Ecto neural progenitor cell (in vitro differentiated cells): ENCODE measurements at places on chromosomes 4 and X.

DNA sequence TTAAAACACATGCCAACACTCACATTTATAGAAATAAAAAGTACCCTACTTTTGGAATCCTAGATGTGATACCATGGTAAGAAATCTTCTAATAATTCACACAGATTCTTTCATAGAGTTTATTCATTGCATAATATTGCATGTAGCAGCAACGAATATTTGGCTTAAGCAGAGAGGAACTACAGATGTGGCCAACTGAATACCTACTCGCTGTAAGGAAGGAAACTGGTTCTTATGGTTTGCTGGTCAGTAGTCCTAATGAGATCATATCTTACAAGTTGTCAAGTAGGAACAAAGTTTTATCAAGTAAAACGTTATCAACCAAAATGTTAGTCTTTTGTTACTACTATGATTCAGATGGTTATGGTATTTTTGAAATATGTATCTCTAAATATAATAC lies 996.1 kb downstream of the PDHA2 start:
- DNase-seq, result no peak

- no peak for DNase-seq
These were observed 24.4 kb downstream of the CFAP99 start for GRCh38 chr4:2443061-2443730.

DNA sequence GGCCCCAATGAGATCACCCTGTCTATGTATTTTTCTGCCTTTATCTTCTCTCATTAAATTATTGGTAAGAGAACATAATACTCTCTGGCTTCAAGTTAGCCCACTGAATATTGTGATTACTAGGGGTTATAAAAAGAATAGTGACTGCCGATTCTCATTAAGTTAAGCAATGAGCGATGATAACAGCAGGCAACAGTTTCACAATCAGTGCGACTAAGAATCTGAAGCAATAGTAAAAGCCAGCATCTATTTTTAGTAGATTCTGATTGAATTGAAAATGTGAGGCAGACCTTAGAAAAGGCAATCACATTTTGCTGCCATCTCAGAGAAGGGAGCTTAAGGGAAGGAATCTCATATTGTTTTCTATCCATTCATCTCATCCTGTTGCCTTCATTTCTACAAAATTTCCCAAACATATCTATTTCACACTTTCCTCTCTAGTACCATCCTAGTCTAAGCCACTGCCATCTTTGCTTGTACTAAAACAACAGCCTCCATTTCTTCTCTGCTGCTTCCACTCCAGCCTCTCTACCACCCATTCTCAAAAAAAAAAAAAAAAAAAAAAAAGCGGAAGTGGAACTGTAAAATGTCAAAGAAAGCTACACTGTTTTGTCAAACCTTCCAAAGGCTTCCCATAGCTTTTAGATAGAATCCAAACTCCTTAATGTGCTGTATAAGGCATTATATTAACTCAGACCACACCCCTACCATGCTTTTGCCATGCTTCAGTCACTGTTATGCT lies 17.4 kb downstream of the GABRA4 start:
- DNase-seq, result no peak

GRCh38 chrX:110759785-110760184 lies 35.8 kb downstream of the CHRDL1 start:
- DNase-seq, result no peak

- no peak for DNase-seq
These were observed 1036.2 kb upstream of the GRID2 start for GRCh38 chr4:91267543-91267942.

DNA sequence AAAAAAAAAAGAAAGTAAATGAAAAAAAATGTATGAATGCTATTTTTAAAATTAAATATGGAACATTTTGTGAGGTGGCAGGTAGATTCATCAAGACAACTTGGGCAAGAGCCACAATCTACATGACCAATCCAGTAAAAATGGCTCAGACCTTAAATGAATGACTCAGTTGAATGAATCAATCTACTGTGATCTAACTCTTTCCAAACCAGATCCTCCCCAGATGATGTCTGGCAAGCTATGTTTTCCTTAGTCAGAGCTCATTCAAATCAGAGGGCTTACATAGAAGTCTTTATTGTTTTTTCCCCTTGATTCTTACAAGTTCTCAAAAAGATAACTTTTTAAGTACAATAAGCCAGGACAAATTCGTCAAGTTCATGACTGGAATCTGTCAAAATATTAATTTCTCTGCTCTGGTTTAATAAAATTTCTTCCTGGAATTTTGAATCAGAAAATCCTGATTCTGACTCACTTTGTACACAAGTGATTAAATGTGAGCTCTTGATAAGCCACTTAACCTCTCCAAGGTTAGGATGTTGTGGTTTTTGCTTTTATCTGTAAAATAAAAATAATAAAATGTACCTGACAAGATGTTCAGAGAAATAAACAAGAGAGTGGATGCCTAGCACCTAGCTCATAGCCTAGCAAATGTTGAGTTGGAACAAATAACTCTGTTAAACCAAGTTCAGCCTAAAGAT lies 105.6 kb upstream of the SMIM31 start:
- no peak for DNase-seq

- DNase-seq, result no peak
These were observed 99.0 kb upstream of the OTUD4 start for GRCh38 chr4:145279122-145279960.

- DNase-seq, result no peak
These were observed 1956.7 kb downstream of the C4orf33 start for GRCh38 chr4:131052646-131053045.

DNA sequence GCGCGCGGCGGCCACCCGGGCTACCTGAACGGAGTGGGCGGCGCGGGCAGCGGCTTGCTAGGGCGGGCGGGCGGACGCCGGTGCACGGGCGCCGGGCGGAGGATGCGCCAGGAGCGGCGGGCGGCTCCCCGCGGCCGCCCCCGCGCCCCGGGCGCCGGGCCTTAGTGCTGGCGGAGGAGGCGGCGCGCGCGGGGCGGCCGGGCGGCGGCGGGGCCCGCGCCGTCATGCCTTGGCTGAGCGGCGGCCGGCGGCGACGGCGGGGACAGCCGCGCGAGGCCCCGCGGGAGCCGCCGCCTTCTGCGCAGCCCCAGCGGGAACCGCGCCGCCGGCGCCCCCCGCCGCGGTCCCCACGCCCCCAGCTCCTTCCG lies 48.2 kb downstream of the CLDN34 start:
- no peak for DNase-seq

GRCh38 chr4:60019180-60019579 lies 1180.9 kb upstream of the ADGRL3 start:
- DNase-seq, result no peak

DNA sequence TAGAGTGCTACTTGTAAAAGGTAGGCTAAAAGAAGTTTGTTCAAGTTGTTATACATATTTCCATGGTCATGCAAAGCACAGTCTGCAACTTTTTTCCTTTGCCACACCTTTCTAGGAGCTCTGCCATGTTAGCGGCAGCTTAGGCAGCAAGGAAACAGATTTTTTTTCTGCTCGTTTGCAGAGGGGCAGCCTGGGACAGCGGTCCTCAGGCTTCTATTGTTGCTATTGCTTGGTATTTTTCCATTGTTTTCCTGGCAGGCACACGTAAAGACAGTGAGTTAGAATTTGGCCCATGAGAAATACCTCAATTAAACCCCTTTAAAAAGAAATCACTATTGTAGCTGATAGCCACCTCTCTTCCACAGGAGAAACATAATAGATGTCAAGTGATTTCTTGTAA lies 391.4 kb downstream of the SH2D1A start:
- no peak for DNase-seq

DNA sequence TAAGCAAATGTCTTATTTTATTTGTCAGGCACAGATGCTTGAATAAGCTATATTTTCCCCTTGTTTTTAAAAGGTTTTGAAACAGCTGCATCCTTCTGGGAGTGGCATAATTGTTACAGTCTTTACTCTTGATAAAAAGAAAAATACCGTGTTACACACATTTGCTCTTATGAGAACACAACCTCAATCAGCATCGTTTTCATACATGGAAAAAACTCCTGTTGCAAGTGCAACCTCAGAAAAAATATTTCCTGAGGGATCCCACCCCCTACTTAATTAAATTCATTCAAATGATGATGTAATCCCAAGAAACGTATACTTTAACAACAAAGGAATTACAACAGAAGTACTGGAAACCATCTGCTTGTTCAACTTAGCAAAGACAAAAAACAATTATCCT lies 58.6 kb downstream of the SMAD1 start:
- DNase-seq, result no peak

- no peak for DNase-seq
These were observed 141.6 kb downstream of the KCNIP4 start for GRCh38 chr4:21806991-21807390.

- no peak for DNase-seq
These were observed 22.9 kb downstream of the CCDC149 start for GRCh38 chr4:24889991-24890390.

- DNase-seq, result no peak
These were observed 91.7 kb upstream of the PAQR3 start for GRCh38 chr4:79030973-79031372.
